ENCODE measurements at places on chromosomes 5 and 9.
A peak's percentile ranks its signal among the peaks of the same experiment; 100 is the strongest.

GRCh38 chr9:38036359-38037084 is 32.5 kb downstream of the SHB start:
- DNase-seq = no peak

GRCh38 chr9:18485714-18486113 is 11.8 kb downstream of the ADAMTSL1 start:
- no peak for DNase-seq

- DNase-seq = no peak
Measured at GRCh38 chr5:168575391-168576372, 3.5 kb downstream of the PANK3 start.

GRCh38 chr9:126738553-126738952 is 66.3 kb upstream of the ZBTB43 start:
- DNase-seq = no peak

DNA sequence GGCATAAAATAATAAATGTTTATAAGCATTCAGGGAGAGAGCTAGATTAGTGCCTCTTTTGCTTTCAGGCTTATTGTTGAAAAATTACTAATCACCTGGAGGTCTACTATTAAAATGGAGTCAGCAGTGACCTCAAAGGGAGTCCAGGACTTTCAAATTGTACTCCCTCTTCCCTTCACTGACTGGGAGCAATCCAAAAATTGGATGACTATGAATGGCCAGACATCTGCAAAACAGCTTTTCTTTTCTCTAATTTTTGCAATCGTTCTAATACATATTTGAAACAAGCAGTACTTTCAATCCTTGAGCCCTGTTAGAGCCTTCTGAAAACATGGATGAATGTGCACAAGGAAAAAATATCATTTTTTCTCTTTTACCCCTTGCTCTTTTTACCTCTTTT is 461.8 kb downstream of the TMEM232 start:
- DNase-seq = no peak

GRCh38 chr5:175861337-175862130 is 9.8 kb upstream of the CPLX2 start:
- DNase-seq = no peak

DNA sequence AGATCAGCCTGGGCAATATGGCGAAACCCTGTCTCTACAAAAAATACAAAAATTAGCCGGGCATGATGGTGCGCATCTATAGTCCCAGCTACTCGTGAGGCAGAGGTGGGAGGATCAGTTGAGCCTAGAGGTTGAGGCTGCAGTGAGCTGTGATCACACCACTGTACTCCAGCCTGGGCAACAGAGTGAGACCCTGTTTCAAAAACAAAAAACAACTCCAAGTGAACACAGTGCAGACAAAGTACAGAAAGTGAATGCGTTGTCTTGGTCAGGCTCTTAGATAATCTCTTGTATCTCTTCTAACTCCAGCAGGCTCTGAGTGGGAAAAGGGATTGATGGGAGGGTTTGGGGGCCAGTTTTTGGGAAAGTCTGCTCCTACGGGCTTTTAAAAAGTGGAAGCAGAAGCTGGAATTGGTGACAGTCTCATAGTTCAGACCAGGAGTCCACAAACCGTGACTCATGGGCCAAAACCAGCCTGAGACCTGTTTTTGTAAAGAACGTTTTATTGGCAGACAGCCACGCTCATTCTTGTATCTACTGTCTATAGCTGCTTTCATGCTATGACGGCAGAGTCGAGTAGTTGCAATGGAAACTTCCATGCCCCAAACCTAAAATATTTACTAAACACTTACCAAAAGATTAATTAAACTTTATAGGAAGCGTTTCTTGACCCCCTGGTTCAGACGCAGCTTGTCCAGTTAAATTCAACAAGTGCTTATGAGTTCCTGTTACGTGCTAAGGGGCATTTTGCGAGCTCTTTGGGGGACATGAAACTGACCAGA is 32.9 kb downstream of the NDST1 start:
- no peak for DNase-seq

- DNase-seq = no peak
Measured at GRCh38 chr9:93207326-93207814, 23.4 kb downstream of the WNK2 start.

DNA sequence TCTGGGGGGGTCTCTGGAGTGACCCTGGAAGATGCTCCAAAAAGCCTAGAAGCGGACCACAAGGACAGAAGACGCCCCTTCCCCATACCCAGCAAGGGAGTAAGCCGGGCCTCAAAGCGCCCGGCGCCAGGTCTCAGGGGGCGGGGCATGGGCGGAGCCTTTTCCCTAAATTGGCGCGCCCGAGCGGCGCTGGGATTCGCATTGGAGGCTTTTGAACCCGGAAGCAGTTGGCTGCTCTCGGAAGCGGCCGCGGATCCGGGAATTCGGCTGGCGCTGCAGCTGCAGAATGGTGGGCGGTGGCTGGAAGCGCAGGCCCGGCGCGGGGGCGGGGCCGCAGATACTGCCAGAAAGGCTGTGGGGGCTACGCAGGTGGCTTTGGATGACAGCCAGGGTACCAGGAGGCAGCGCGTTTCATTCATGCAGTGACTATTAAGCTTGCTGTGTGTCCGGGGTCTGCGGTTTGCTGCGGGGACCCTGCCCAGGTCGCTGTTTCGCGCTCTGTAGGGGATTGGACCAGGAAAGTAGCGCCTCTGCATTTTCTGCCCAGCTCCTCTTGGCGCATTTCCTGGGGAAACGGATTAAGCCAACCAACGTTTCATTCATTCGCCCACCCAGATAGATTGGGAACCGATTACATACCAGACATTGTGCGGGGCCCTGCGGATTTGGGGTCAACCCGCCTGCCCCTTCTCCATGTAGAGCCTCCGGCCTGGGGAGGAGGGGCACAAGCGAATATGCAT is 83.0 kb upstream of the FREM1 start:
- DNase-seq = no peak

- DNase-seq = no peak
Measured at GRCh38 chr9:131193051-131193450, 67.7 kb downstream of the NUP214 start.

- no peak for DNase-seq
Measured at GRCh38 chr5:74465724-74466123, 174.8 kb downstream of the ENC1 start.

DNA sequence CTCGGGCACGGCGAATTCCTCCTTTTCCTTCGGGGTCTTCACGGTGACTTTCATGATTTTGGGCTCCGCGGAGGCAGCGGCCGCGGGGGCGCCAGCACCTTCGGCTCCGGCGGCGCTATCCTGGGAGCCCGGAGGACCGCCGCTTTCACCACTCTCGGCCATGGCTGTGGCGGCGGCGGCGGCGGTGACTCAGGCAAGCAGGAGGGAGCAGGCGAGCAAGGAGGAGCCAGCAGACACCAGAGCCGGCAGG is 315 bp downstream of the UBQLN1 start:
- DNase-seq = peak; percentile 60

GRCh38 chr5:157494178-157494832 is 34.3 kb downstream of the NIPAL4 start:
- DNase-seq = no peak

- no peak for DNase-seq
Measured at GRCh38 chr9:100196828-100197227, 97.8 kb downstream of the INVS start.

GRCh38 chr5:31385774-31386537 is 145.9 kb downstream of the DROSHA start:
- no peak for DNase-seq

DNA sequence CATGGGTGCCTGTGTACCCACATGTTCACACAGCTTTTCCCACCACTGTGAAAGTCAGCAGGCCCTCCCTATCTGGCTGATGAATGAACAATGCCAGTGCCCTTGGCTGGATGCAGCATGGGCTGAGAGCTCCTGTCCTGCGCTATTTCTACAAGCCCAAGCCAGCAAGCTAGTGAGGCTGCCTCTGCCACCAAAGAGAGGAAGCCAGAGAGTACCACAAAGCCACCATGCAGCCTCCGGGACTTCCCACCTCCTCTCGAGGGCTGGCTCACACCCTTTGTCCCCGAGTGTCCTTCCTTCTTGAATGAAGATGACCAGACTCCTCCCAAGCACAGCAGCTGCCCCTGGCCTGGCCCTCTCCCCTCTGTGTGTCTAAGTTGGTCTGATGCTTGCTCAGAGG is 76.5 kb downstream of the SH3PXD2B start:
- DNase-seq = no peak

Data from activated CD8-positive, alpha-beta memory T cell treated with anti-CD3 and anti-CD28 coated beads for 1 hour (primary cell).